ENCODE measurements at places on chromosomes 11 and 22. TPM values are rescaled to one million over a fixed set of nuclear protein-coding genes. Genes with fewer than 3 reads are reported as not detected.

DNA sequence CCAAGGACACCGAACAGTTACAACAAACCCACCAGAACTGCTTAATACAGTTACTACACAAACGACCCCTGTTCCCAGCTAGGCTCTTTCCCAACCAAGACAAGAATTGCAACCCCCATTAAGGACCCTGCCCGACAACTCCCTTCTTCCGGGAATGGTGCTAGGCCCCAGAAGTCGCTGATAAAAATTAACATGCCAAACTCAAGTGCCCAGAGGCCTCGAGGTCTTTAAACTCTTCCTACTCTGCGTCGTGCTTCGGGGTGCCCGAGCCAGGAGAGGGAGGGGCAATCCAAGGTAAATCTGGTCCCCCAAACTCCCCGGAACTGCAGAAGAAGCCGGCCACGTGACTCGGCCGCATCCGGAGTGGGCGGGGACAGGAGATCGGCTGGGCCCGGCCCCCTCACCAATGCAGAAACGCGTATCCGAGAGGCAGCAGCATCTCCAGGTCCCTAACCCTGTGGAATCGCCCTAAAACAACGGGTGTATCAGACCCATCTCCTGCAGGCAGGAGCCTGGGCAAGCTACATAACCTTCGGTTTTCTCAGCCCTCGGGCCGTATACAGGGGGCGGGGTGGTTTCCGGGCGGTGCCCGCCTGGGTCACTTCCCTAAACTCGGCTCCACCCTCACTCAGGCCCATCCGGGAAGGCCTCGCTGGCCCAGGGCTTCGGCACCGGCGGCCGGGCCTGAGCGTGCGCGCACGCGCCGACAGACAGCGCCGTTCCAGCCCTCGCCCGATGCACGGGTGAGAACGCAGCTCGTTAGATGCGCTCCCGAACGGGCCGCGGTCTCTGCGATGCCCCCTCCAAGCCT, 1.1 kb downstream of the CFL1 start:
- peak; percentile 65 for DNase-seq

- no peak for DNase-seq
Observed at GRCh38 chr22:28574159-28574788, 105.4 kb downstream of the TTC28 start.

DNA sequence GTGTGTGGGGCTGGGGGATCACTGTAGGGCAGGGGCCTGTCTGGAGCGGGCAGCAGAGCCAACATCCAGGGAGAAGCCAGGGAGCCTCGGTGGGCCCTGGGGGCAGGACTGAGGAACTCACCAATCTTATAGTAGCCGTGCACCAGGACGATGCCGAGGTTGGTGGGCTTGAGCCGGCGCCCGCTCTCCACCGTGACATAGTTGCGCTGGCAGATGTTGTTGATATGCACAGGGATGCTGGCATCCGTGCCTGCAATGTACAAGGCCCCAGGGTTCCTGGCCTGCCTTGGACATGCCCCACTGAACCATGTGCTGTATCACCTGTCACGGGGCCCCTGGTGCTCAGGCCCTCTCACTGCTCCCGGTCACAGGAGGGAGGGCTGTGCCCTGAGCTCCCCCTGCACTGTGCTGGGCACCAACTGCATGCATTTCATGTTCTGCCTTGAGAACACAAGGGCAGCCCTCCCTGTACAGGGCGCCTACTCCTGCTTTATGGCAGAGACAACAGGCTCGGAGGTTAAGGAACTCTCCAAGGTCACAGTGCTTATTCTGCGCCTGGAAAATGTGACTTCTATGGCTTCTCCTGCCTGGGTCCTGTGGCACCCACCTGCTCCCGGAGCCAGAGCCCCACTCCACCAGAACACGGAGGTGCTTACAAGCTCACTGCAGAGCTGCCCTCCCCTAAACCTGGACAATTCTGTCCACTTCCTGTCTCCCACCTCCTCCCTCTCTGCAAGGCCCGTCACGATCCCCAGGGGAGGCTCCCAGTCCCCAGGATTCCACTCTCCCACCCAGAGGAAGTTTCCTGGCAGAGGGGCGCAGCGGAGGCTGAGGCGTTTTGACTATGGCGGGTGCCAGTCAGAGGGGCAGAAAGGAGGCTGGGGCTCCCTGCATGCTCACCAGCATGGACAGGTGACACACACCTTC, 7.8 kb upstream of the PPM1F start:
- DNase-seq = no peak

DNA sequence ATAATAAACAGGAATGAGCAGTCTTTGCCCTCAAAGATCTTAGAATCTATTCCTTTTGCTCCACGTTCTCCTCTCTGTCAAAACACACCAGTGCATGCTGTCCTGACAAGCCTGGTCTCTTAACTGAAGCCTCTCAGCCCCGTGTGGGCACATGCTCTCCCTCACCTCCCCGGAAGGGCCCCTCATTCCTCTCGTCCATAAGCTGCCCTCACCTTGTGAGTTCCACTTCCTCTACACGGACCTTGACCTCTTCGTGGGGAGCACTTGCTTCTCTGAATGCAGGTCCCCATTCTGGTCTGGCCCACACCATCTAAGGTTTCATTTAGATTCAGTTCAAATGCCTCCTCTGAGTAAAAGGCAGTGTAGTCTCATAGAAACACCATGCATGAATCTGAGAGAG, 412.3 kb upstream of the SYN3 start:
- no peak for DNase-seq

The CPT1B gene
- 10.7 TPM for total RNA-seq

The UPK3A gene
- not detected for total RNA-seq

GRCh38 chr11:117127171-117127901, 16.8 kb upstream of the PAFAH1B2 start:
- no peak for DNase-seq

- no peak for DNase-seq
Observed at GRCh38 chr11:26753723-26754504, 32.1 kb upstream of the SLC5A12 start.

- DNase-seq = no peak
Observed at GRCh38 chr22:17578136-17578754, 14.9 kb downstream of the SLC25A18 start.

GRCh38 chr11:110253525-110253924, 42.9 kb downstream of the RDX start:
- DNase-seq = no peak

- DNase-seq = no peak
Observed at GRCh38 chr22:29693161-29693560, 26.6 kb upstream of the CABP7 start.

The INS gene
- not detected for total RNA-seq

DNA sequence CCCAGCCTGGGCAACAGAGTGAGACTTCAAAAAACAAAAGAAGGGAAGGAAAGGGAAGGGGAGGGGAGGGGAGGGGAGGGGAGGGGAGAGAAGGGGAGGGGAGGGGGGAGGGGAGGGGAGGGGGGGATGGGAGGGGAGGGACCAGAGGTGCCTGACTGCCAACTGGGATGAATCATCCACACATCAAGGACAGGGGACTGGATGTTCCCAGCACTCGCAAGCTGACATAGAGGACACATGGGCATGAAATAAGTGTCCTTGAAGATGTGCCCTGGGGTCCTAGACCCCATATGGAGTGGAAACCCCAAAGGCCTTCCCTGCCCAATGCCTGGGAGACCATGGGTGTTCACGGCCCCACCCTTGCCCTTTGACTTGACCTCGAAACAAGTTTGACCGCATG, 19.8 kb downstream of the TST start:
- no peak for DNase-seq

DNA sequence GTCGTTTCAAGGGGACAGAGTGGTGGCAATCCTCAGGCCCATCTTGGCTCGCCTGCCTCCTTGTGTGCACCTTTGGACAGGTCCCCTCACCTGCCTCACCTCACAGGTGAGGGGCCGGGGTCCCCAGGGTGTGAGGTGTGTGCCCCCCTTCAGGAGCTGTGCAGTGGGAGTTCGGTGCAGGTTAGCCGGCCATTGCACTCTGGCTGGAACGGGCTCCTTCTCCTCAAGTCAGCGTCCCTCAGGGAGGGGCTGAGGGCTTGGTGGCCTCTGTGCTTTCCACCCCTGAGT, 269.1 kb downstream of the TBC1D22A start:
- no peak for DNase-seq

The IGSF22 gene
- total RNA-seq = 0.24 TPM

DNA sequence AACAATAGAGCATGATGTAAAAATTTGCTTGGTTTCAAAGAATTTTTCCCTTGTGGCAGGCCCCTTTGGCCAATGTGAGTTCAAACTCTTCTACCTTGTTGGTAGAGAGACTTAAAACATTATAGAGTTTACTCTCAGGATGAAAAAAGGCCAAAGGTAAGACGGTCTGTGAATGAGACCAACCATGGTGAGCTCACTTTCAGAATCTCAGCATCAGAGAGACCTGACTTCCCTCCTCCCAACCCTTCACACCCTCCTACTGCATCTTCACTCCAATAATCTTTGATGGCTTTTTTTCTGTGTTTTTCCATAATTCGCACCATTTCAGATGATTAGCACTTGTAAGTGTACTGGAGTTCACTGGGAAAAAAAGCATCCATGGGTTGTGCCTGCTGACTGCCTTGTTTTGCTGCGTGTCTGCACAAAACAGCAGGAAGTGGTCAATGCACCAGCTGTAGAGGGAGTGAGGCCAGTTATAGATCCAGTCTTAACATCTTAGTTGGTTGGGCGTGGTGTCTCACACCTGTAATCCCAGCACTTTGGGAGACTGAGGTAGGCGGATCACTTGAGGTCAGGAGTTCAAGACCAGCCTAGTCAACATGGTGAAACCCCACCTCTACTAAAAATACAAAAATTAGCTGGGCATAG, 64.1 kb downstream of the SLC1A2 start:
- no peak for DNase-seq

The PANX3 gene
- total RNA-seq = not detected

The RBFOX2 gene
- total RNA-seq = 41.2 TPM

The SCGB1C1 gene
- not detected for total RNA-seq

The GGTLC2 gene
- not detected for total RNA-seq

DNA sequence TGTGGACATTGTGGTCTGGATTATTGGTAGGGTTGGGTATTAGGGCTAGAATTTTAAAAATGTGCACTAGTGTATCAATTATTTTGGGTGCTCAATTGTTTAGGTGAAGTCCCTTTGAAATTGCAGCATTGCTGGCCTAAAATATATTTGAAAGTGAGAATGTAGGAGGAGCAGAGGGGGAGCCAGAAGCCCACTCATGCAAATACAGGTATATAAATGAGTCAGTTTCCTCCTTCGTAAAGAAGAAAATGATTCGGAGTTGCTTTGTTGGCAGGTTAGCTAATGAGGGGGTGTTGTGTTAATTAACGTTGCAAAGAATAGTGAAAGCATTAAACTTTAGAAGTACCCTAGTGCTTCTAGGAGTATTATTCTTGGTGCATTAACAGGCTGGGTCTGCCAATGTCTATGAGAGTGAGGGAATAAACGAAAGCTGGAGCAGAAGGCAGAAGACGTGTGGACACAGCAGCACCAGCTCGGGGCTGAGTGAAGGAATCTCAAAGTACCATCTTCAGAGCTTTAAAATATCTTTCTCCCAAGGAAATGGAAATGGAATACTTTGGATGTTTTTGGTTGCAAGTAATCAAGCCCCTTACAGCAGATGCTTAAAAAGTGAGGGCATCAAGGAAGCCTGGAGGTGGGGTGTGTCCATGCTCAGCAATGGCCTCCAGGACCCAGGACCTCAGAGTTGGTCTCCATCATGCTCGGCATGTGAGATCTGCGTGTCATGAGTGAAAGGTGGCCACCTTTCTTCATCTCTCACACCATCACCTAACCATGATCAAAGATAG, 522.9 kb downstream of the NTM start:
- no peak for DNase-seq

GRCh38 chr22:32544953-32545558, 70.4 kb downstream of the FBXO7 start:
- no peak for DNase-seq

The KRTAP5-1 gene
- total RNA-seq = not detected

DNA sequence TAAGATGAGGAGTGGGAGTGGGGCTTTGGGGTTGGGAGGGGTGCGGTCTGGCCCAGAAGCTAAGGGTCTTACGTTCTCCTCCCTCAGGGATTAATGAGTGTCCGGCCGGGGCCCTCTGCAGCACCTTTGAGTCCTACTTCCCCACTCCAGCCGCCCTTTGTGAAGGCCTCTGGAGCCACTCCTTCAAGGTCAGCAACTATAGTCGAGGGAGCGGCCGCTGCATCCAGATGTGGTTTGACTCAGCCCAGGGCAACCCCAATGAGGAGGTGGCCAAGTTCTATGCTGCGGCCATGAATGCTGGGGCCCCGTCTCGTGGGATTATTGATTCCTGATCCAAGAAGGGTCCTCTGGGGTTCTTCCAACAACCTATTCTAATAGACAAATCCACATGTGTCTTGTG, 4.0 kb downstream of the FOLR3 start:
- DNase-seq = no peak

The LRRC75B gene
- 6.7 TPM for total RNA-seq

DNA sequence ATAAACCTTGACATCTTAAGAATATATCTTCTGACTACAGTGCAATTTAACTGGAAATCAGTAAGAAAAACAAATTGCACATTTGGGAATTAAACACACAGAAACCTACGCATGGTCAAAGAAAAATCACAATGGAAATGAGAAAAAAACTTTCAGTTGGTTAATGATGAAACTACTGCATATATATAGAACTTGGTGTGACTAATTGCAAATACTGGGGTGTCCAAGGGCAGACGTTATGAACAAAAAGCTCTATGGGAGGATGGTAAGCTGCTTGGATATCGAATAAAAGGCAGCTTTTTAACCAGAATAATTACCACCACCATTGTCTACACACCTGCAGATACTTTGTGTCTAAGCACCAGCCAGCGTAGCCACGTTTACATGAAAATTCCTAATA, 791 bp downstream of the GDPD4 start:
- no peak for DNase-seq

GRCh38 chr11:114078423-114078822, 18.9 kb downstream of the ZBTB16 start:
- no peak for DNase-seq

The MMP3 gene
- not detected for total RNA-seq

DNA sequence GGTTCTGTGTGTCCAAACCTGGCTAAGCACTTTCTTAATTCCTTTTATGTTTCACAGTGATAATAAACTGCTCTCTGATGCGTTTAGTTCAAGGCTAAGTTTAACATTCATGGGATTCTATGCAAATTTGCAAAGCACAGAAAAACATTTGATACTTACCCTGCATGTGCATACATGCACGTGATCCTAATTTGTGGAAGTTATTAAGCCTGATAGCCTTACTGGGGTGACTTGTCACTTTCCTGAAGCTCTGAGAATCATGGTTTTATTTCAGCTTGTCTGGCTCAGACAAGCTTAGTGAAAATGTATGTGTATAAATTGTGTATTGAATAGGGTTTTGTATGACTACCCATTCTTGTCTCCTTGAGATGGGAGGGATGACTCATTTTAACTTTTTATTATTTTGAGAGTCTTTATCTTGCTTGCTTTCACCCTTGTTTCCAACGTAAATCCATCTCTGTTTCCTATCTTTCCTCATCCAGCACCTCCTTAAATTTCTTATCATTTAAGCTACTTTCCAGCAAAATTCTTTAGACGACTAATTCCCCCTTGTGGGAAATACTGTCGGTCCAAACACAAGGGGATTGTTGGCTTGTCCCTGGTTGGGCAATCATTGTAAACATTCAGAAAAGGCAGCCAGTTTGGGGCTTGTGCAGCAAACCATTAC, 167.1 kb downstream of the C11orf91 start:
- no peak for DNase-seq

GRCh38 chr11:66183494-66184048, 84.9 kb upstream of the RAB1B start:
- DNase-seq = no peak

- DNase-seq = no peak
Observed at GRCh38 chr11:117420598-117420997, 92.9 kb downstream of the CEP164 start.

Data from omental fat pad (tissue), 4 donors.